SK-N-DZ (cell line): ENCODE measurements at places on chromosomes 4 and X.

DNA sequence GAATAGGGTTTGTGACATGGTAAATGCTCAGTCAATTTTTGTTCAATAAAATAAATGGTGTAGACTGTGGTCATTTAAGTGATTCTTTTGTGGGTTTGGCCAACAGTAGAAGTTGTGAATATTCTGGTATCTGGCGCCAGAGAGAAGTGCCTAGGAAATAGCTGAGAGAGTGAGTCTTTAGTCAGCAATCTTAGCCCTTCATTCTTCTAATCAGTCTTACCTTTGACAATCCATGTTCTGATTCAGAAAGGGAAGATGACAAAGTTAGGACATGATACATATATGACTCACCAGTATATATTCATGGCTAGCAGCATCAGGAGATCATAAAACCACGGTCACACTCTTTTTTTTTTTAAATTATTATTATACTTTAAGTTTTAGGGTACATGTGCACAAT is 141.8 kb upstream of the PCDH18 start:
- no peak for DNase-seq

DNA sequence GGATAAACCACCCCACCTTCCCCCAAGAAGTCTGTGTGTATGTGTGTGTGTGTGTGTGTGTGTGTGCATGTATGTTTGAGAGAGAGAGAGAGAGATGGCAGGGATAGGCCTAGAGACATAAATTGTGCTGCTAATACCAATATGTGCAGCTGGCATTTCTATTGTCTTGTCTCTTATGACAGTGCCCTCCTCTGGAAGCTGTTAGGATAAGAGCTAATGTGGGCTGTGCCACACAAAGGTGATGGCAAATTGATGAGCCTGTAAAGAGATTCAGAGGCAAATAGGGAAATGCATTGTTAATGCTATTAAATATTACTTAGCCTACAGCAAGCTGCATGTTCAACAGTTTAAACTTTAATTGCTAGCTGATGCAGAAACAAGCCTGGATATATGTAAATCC is 332.0 kb downstream of the NKX6-1 start:
- DNase-seq = no peak

DNA sequence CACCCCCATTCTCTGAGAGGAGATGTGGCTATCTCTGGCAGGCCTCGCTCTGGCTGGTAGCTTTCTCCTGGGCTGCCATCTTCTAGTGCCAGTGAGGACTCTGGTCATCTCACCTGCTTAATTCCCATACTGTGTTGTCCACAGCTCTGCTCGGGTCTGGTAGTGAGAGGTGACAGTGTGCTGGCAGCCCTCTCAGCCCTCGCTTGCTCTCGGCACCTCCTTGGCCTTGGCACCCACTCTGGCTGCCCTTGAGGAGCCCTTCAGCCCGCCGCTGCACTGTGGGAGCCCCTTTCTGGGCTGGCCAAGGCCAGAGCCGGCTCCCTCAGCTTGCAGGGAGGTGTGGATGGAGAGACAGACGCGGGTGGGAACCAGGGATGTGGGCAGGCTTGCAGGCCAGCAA is 52.7 kb downstream of the CPLX1 start:
- no peak for DNase-seq

GRCh38 chrX:115630204-115630603 is 69.2 kb downstream of the PLS3 start:
- DNase-seq = no peak

GRCh38 chrX:115521741-115522140 is 39.2 kb upstream of the PLS3 start:
- no peak for DNase-seq

DNA sequence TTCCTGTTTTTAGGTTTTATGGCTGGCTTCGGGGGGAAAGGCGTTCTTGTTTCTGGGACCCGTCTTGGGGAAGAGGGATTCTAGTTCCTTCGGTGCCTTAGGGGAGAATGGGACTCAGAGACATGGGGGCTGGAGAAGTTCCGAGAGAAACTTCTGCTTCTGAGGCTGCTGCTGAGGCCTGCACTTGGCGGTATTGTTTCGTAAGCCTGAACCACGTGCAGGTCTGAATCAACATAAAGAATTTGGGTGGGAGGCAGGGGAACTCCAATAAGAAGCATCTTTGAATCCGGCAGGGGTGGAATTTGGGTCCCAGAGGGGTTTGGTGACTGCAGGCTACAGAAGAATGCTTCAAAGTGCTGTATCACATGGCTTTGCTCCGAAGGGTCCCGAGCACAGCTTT is 15.1 kb downstream of the XG start:
- DNase-seq = no peak

- DNase-seq = no peak
Observed at GRCh38 chr4:148847544-148848255, 405.5 kb upstream of the NR3C2 start.

DNA sequence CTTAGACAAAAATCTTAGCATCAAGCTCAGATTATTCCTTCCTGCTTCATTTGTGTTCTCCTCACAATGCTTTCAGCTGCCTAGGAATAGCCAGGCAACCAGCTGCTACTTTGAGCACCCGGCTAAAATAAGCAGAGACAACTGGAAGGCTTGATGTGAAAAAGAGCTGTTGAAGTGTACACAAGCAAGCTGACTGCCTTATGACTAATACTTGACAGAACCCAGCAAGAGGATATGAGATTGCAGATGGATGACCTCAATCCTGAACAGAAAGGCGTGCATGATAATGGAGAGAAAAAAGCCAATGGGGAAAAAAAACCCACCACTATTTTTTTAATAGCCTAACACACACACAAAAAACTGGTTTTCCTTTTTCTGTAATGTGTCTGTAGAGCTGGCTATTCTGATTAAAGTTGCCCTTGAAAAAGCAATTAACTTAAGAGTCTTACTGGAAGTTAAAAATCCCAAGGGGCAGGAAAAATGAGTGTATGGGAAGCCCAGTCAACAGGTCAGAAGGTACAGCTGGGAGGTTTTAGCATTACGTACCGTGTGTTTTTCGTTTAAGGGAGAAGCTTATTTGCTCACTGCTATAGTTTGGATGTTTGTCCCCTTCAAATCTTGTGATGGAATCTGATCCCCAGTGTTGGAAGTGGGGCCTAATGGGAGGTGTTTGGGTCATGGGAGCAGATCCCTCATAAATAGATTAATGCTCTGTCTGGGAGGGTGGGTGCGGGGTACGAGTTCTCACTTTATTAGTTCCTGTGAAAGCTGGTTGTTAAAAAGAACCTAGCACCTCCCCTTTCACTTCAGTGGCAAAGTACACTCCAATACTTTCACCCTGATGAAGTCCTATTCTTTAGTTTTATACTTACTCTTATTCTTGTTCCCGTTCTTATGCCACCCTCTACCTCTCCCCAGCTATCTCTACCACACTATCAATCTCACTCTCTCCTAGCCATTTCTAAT is 37.1 kb upstream of the HERC6 start:
- DNase-seq = no peak

DNA sequence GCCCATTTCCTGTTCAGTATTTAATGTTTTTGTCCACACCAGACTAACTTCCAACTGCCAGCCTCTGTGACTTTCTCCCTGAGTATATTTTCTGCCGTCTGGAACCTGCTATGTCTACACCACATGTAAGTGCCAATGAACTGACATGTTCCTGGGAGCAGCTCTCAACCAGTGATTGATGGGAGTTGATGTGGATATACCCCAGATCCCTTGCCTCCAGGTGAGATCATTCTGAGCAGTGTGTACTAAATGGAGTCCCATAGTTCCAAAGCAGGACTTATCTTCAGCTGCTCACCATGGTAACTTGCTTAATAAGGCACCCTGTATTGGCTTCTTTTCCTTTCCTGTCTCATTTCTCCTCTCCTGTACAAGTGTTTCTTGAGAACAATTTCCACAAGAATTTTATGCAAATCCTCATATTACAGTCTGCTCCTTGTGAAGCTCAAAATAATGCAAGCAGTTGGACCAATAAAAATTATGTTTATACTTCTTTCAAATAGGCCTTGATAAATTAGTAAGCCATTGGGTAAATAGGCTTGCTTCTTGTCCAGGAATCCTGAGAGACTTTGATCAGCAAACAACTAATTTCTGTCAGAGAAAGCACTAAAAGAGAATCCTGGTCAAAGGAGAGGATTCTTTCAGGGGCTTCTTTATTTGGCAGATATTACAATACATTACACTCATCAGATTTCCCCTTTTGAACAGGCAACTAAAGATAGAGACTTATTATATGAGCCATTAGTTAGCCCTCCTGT is 911.7 kb upstream of the NDST4 start:
- DNase-seq = no peak

DNA sequence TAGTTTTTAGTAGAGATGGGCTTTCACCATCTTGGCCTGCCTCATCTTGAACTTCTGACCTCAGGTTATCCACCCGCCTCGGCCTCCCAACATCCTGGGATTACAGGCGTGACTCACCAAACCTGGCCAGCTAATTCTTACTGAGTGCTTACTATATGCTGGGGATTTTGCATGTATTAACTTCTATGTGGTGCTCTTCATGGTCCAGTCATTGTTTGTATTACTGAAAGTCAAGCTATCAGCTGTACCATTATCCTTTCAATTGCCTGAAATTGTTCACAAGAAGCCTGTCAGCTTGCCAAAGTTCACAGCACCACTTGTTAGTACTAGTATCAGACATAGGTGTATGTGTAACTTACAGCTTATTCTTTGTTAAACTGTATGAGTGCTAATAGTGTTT is 1272.1 kb downstream of the ARAP2 start:
- no peak for DNase-seq

- DNase-seq = no peak
Observed at GRCh38 chrX:40960041-40960440, 125.2 kb upstream of the USP9X start.

- DNase-seq = no peak
Observed at GRCh38 chr4:173642509-173642908, 112.5 kb upstream of the HAND2 start.

DNA sequence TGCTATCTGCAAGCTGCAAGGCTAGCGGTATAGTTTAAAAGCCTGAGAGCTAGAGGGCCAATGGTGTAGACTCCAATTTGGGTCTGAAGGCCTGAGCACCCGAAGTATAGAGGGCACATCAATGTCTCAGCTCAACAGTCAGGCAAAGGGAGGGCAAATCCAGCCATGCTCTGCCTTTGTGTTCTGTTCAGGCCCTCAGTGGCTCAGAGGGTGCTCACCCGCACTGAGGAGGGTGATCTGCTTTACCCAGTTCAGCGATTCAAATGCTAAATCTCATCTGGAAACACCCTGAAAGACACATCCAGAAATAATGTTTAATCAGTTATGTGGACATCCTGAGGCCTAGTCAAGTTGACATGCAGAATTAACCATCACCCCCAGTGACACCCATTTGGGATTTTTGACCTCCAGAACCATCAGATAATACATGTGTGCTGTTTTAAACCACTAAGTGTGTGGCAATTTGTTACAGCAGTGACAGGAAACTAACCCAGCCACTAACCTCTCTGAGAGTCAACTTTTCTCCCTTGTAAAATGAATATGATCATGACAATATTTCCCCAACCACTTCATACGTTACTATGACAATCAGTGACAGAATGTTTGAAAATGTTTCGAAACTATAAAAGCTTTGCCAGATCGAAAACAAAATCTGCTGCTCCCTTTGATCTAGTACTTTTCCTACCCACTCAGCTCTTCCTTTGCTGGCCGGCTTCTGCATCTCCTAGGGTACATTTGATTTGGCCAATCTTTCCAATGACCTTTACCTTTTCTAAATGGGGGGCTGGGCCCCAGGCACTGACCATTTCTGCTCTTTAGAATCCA is 8.4 kb upstream of the TBL1X start:
- DNase-seq = no peak

DNA sequence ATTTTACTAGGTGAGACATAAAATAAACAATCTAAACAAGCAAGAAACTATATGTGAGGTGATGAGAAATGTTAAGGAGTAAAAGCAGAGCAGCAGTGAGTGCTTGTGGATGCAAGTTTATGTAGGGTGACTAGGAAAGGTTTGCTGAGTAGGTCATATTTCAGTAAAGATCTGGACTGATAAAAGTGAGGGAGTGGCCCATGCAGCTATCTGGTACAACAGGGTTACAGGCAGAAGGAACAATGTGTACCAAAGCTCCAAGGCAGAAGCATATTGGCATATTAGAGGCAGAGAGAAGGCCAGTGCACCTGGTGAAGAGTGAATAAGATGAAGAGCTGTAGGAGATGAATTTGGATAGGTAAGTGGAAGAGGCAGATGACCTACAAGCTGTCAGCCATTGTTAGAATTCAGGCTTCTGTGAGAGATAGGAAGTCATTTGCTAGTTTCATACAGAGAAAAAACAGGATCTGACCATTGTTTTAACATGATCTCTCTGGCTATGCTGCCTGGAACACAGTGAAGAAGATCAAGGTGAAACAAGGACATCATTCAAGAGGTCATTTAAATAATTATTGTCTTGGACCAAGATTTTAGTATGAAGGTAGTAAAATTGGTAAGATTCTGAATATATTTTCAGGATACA is 274.6 kb downstream of the ANKRD50 start:
- no peak for DNase-seq

DNA sequence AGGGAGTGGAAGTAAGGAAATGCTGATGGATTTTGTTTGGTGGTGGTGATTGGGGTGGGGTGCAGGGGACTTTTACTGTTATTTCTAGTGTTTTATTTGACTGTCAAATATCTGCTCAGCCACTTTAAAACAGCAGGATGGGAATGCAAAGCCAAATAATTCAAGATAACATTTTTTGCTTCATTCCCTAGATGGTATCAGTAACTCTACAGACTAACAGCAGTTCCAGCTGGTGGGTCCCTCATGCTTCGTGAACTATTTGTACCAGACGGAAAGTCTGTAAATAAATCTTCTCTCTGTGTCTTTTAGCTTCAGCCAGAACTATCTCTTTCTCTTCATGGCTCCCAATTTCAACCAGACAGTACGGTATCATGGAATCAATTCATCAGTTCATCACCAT is 27.5 kb downstream of the GPR143 start:
- no peak for DNase-seq

- DNase-seq = no peak
Observed at GRCh38 chrX:68261060-68261672, 172.1 kb downstream of the OPHN1 start.

DNA sequence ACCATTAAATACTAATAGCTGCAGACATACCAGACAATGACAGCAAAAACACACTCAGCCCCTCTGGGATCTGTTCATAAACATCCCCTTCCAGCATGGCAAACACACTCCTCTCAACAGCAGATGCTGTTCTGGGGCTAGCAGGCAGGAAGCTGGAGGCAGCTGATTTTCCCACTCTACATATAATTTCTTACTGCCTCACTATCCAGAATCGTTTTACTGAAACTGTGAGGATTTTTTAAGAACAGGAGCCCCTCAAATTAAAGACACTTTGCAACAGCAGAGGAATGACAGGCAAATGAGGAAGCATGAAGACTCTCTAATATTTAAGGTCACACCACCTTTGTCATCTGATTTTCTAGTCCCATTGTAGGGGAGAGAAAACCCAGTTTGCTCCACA is 2.2 kb downstream of the MAPK10 start:
- DNase-seq = no peak

DNA sequence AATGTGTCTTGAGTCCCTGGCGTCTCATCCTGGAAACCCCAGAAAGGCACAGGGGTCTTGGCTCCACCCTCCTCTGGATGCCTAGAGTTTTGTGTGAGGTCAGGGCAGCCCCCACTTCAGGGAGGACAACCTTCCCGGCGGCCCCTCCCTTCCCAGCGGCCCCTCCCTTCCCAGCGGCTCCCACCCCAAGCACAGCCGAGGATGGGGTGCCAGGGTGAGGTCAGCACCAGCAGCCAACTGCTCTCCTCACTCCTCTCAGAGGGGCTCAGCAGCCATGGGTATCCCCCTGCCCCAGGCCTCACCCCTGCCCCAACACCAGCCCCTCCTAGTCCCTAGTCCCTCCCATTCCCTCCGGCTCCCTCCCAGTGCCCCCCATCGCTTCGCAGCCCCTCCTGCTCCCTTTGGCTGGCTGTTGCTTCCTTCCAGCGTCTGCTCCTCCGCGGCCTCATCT is 17.4 kb downstream of the DGKQ start:
- DNase-seq = no peak

- DNase-seq = no peak
Observed at GRCh38 chrX:105168577-105168976, 51.9 kb downstream of the TEX13A start.
